ENCODE measurements at places on chromosomes 6 and 20.

- DNase-seq = no peak
Measured at GRCh38 chr6:106253172-106253571, 72.4 kb downstream of the ATG5 start.

DNA sequence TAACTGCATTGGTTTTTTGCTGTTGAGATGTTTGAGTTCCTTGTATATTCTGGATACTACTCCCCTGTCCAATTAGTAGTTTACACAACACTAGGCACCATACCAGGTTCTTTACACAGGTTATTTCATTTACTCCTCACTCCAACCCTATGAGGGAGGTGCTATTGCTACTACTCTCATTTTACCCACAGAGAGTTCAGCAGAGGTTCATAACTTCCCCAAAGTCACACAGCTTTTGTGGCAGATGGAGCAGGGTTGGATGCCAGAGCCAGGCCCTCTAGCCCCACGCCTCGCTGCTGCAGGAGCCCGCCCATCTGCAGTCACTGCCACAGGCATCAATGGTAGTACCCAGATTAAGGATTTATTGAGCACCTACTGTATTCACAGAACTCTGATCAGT lies 61.7 kb upstream of the MAP3K4 start:
- DNase-seq = no peak

DNA sequence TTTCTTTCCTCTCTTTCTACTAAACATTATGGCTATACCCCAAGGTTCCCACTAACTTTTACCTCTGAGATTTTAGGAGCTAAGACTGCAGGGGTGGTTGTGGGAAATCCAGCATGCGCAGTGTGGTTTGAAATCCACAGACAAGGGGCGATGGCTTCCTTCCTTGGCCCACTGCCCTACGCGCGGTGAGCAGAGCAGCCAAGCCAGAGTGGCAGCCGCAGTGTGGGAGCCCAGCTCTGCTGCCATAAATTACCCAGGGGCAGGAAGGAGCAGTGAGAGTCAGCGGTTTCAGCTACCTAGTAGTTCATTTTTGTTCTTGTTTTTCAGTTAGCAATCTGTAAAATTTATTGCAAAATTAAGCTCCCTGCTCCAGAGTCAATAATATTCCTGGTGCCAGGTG lies 101.4 kb downstream of the BMP2 start:
- DNase-seq = no peak

DNA sequence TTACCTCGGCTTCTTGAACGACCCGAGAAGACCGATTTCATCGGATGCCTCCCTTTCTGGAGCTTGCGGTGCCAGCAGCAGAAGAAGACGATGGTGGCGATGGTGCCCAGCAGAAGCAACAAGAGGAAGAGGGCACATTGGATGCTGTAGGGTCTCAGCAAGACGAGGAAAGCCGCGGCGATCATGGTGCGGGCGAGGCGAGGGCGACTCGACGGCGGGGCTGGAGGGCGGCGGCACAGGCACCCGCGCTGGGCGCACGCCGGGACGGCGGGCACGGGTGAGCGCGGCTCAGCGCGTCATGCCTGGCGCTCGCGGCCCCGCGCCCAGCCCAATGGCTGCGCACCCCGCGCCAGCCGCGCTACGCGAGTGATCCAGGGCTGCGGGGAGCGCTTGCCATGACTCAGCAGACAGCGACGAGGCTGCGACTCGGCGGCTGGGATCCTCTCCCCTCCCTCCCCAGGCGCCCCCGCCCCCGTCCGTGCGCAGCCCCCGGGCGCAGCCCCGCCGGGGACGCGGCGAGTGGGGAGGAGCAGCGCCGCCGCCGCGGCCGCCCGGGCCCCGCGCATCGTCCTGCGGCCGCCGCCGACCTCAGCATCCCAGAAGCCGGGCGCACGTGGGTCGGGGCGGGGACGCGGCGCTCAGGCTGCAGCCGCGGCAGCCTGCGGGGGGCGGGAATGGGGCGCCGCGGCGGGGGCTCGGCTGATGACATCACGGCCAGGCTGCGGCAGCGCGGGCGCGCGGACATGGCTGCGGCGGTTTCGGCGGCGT lies at the start of gene BEND6:
Gene BEND6, plus strand, starts transcription at position 705 of the 768 bp plus-strand sequence. CDS start 26,704 bp downstream, outside the sequence.
- DNase-seq = no peak

DNA sequence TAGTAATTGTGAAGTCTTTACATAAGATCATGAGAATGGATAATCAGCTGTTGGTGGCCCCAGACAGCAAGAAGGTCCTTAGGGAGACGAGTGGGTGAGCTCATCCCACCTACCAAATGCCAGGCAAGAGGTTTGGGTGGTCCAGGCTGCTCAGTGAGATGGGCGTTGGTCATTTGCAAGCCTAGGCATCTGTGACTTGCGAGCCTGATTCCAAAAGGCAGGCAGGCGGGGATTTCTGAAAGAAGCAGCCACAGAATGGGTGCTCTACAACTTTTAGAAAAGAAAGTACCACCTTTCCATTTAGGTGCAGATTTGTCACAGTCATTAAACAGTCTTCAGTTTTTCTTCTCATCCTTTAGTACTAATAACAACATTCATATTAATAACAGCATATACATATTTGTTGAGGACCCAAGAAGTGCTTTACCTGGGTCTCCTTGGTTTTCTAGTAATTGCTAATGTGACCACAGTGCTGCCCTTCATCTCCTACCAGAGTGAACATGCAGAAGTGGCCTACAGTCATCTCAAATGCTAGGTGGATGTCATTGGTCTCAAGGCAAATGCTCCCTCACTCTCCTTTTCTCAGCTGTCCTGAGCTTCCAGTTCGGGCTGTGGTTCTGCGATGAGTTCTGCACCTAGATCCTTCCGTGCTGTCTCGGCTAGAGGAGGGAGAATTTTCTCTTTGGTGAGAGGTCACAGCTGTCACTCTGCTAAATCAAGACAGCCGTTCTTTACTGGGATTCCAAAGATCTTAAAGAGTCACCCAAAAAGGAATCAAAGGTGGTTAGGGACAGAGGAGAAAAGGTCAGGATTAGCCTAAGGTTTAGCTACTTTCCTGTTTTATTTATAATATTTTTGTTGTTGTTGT lies 2.7 kb downstream of the WRNIP1 start:
- no peak for DNase-seq

DNA sequence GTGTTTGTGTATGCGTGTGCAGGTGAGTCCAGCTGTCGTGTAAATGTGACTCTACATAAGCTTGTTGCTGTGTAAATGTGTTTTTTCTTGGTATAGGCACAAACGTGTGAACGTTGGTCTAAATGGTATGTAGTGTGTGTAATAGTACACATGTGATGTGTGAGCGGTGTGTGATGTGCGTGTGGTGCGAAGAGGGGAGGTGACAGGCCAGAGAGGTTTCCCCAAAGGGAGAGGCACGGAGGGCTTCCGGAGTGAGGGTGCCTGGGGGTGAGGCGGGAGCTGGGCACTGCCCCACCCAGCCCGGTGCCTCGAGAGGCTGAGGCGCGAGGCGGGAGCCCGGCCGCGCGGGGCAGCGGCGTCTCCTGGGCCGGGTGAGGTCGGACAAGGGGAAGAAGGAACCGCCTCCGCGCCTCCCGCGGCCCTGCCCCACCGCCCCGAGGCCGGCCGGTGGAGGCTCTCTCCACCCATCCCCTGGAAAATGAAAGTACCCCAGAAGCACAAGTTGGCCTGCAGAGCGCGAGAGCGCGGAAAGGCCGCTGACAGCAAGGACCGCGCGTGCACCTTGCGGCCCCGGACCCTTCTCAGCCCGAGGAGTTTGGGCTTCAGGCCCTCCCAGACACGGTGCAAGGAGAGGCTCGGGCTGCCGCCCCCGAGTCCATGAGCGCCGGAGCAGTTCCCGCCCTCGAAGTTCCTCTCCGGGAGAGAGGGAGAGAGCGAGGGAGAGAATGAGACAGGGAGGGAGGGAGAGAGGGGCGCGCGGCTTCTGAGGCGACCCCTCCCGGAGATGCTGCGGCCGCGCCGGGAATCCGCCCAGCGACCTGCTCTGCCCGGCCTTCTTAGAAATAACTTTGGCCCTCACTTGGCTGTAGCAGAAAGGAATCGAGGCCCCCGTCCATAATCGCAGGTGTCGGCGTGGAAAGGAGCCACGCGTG lies 43.2 kb upstream of the OSTM1 start:
- DNase-seq = no peak

DNA sequence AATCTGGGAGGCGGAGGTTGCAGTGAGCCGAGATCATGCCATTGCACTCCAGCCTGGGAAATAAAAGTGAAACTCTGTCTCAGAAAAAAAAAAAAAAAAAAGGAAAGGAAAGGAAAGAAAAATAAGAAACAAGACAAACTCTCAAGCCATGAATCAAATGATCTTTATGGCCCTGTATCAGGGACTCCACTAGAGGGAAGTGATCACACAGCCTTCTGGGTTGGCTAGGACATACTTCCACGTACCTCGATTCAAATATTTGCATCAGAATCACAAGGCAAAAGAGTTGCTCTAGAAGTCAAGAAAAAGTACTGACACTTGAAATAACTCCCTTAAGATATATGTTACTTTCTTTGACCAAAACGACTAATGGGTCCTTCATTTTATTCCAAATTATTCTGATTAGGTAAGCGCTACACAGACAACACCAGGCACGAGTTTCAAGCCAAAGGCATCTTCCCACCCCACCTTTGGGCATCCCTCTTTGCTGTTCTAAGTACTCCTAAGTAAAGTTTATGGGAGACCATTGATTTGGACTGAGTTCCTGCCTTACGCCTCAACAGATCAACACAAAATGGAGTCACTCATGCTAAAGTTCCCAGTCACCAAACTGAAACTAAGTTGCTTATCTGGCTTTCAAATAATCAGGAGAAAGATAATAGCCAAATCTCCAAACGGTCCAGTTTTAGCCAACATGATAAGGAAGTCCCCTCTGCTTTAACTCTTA lies 77.5 kb upstream of the NT5E start:
- DNase-seq = no peak

- DNase-seq = no peak
Measured at GRCh38 chr6:151148111-151148510, 91.7 kb upstream of the AKAP12 start.

DNA sequence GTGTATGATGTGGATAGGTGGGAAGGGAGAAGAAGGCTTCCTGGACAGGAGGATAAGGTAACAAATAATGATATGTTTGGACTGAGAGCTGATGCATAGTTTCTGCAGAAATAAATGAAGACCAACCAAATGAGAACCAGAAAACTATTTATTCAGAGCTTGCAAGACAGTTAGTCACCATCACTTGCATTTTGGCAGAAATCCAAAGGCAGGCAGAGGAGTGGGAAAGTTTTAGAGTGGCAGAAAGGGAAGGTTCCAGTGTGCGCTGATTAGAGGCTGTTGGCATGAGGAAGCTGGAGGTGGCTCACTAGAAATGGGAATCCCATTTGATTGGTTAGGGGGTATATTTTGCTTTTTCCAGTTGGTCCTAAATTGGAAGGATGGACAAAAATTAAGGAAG lies 13.0 kb upstream of the F13A1 start:
- DNase-seq = no peak

GRCh38 chr20:33947709-33948295 lies 45.9 kb upstream of the RALY start:
- no peak for DNase-seq

DNA sequence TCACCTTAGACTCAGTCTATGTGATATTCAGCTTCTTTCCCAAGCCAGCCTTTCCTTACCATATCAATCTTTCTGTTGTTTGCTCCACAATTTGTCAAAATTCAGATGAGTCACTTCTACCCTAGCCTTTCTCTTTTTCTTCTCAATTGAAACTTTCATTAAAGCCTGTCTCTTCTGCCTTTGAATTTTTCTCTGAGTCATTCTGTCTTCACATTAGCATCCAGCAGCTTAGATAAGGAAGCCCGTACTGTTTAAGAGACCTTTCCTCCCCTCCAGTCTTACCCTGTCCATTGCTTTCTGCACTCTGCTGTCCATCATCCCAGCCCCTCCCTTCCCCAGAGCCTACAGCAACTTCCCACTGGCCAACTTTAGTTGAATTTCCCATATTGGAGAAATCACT lies 34.9 kb upstream of the RALGAPA2 start:
- DNase-seq = no peak

DNA sequence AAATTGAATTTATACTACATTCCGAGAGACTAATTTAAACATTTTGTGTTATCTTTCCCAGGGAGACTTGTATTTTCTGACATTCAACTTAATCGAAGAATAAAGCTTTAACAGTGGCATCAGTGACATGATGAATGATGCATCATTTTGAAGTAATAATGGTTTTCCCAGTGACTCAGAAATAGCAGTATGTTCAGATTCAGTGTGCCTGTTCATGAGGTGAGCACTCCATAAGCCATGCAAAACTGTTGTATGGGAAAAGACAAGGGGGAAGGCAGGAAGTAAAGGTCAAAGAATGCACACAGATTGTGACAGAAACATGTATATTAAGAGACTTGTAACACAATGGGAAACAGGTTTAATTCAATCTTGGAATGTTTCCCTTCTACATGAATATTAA lies 1348.2 kb upstream of the GJE1 start:
- no peak for DNase-seq

- DNase-seq = no peak
Measured at GRCh38 chr6:90368001-90368400, 71.4 kb upstream of the BACH2 start.

- no peak for DNase-seq
Measured at GRCh38 chr20:625360-625932, 15.3 kb upstream of the TCF15 start.

GRCh38 chr6:156347246-156347645 lies 429.9 kb upstream of the ARID1B start:
- DNase-seq = no peak

GRCh38 chr6:11711984-11712711 lies 66.5 kb downstream of the ADTRP start:
- DNase-seq = no peak

GRCh38 chr6:121771937-121772720 lies 336.7 kb downstream of the GJA1 start:
- no peak for DNase-seq

GRCh38 chr6:122740936-122741335 lies 38.6 kb upstream of the FABP7 start:
- DNase-seq = no peak

DNA sequence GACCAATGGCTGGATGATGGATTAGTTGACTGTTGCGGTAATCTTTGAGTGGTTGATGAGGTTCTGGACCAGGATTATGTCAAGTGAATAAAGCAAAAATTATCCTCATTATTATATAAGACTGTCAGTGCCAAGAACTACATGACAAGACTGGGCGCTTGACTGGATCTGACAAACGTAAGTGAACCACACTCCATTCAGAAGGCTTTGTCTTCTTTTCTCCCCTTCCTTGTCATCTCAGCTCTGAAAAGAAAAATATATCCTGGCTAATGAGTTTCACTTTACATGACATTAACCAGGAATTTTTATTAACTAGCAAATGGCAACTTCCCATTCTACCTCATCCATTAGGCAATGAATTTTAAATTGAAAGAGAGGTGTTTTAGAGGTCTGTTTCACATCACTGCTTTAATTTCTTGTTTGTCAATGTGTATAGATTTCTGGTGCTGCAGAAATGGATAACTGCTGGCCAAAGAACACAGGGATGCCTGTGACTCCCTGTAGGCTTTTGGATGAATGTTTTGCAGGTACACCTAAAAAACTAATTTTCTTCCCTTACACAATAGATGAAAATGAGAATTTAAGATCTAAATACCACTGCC lies 150.1 kb downstream of the ELOVL4 start:
- DNase-seq = no peak

DNA sequence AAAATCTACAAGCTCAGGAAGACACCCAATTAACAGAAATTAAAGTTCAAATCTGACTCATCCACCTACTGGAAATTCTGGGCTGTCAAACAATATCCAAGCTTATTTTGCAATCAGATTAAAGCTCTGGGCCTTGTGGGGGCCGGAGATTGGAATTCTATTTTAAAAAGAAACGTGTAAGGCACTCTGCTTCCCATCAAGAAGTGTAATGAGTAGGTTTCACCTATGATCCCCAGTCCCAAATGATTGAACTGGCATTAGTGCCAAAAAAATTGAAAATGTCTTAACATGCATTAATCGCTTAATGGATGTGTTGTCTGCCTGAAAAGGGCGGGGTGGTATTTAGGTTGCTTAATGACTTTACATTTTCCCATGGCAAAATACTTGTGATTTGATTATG lies 542.4 kb upstream of the BTBD3 start:
- no peak for DNase-seq
